ENCODE measurements at places on chromosomes 7 and 10.

DNA sequence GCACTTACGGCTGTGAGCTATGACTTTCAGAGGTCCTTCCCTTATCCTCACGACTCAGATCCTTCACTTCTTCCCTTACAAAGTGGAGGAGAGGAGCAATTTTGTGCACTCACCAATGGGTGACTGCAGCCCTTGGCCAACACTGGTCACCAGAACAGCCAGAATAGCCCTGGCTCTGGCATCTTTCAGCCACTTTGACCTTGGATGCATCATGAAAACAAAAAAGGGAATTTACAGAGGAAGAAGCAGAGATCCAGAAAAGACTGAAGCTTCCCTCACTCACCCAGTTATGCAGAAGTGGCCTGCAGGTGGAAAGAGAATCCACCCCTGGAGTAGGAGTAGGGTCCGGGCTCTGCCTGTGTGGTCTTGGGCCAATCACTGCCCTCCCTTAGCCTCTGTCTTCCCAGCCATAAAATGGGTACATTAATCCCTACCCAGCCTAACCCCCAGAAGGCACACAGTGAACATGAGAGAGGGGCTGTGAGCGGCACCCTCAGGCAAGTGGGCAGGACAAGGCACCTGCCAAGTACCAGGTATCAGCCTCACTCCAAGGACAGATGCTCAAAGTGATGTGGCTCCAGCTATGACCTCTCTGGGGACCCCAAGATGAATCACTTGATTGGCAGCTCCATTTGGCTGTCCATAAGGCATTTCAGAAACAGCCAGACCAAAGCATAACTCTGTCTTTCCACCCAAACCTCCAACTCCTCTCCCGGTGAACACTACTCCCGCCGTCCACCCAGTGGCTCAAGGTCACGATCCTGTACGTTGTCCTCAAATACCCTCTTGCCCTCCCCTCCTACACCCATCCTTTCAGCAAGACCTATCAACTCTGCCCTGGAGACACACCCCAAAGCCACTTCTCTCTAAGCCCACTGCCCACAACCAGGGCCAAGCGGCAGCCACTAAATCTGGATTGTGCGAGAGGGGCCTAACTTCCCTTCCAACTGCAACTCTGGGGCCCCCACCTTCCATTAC lies 129.8 kb upstream of the ZMIZ1 start:
- DNase-seq = no peak

DNA sequence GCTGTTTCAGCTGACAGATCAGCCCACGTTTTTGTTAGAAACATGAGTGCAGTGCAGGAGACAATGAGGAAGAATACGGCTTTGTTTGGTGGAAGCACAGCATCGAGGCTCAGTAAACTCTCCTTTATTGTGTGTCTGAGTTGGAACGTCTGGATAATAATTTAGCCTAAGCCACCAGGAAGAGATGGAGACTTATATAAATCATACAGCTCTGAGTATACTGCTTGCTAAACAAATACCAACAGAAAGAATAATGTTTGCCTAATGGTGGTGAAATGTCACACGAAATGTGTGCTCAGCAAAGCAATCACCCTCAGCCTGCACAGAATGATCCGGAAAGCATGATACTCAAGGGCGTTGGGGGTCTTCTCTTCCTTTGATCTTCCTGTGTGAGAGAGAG lies 664.1 kb upstream of the ADARB2 start:
- no peak for DNase-seq

GRCh38 chr7:55540226-55540858 lies 32.0 kb downstream of the VOPP1 start:
- DNase-seq = no peak

DNA sequence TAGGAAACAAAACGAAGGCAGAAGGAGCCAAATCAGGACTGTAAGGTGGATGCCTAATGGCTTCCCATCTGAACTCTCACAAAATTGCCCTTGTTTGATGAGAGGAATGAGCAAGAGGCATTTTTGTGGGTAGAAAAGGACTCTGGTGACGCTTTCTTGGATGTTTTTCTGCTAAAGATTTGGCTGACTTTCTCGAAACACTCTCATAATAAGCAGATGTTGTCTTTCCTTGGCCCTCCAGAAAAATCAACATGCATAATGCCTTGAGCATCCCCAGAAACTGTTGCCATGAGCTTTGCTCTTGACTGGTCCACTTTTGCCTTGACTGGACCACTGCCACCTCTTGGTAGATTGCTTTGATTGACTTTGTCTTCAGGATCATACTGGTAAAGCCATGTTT lies 13.5 kb downstream of the PTPN12 start:
- DNase-seq = no peak

DNA sequence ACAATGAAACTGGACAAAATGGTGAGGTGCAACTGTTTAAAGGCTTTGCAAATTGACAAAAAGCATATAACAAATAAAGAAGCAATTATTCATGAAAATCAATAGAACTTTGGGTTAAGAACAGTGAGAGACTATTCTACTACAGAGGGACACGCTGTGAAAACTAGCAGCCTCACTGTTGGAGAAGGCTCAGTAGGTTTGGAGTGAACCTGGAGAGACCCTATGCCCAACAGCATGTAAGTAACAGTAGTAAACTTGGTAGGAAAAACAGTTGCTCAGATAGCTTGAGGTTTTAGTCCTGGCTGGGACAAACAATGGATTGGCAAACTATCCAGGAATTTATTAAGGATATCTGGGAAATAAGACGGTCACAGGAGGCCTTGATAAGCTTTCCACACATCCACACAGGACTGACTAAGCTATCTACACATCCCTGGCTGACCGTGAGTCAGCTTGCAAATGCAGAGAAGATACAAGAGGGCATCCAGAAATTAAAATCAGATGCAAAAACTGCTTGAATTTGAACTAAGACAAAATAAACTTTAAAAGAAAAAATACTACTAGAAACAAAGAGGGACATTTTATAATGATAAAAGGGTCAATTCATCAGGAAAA lies 15.9 kb downstream of the FAM149B1 start:
- no peak for DNase-seq

DNA sequence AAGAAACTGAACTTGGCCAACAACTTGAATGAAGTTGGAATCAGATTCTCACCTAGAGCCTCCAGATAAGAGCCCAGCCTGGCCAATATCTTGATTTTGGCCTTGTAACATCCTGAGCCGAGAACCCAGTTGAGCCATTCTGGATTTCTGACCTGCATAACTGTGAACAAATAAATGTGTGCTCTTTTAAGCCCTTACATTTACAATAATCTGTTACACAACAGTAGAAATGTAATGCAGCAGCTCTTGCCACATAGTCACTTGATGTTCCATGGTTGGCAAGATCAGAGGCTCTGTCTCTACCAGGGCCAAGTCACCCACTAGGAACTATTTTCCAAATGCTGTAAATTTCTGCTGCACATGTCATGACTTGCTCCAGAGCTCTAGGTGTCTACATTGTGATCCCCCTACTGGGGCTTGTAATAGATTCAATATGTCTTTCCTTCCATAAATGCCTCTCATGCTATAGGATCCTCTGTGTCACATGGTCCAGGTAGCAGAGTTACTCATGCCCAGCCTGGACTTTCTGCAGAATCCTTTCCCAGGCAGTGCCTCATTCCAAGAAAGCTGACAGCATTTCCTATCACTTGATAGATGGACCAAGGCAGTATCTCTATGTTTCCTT lies 11.4 kb upstream of the RBM20 start:
- no peak for DNase-seq

GRCh38 chr10:52464368-52465124 lies 150.5 kb downstream of the DKK1 start:
- no peak for DNase-seq

DNA sequence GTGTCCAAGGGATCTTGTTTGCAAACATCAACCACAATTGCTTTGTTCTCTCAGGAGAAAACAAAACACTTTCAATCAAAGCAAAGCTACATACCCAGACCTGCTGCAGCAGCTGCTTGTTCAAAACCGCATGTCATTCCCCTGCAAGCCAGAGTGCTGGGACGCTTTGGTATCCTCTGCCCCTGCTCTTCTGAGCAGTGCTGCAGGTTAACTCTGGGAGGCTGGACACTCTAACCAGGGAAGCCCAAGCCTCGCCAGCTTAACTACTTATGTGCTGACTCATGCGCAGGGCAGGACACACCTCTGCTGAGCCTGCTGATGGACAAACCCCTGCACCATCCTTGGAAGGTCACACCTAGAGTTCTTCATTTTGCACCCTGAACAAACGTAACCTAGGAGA lies 28.2 kb upstream of the ASAH2 start:
- no peak for DNase-seq

- no peak for DNase-seq
These were observed 655.6 kb downstream of the LRMDA start for GRCh38 chr10:76086761-76087639.

- DNase-seq = no peak
These were observed 448 bp upstream of the GOLGA7B start for GRCh38 chr10:97849103-97849686.

- DNase-seq = no peak
These were observed 63.6 kb upstream of the TRIM24 start for GRCh38 chr7:138396251-138397070.

GRCh38 chr10:86600296-86600695 lies 54.1 kb upstream of the OPN4 start:
- DNase-seq = no peak

DNA sequence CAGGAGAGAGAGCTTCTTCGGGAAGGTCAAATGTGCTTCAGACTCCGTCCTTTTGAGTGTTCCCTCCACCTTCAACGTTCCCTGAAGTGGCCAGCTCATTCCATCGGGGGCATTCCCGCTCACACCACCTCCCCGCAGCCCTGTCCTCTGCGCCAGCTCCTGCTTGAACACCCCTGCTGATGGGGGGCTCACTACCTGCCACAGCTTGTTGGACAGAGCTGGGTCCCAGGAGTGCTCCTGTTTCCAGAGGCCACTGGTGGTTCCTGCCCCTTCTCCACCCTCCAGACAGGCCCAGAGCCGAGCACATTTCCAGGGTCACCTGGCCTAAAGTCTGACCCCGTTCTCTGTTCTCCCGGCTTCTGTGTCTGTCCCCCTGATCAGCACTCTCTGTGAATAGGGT lies 67.4 kb downstream of the ELFN1 start:
- DNase-seq = no peak

- peak; percentile 2 for DNase-seq
These were observed 236.3 kb upstream of the ANKRD30A start for GRCh38 chr10:36888925-36889573.

GRCh38 chr7:111588065-111588433 lies 25.8 kb upstream of the IMMP2L start:
- DNase-seq = no peak

- no peak for DNase-seq
These were observed 203.1 kb downstream of the CDC14C start for GRCh38 chr7:49127359-49127913.

GRCh38 chr7:13017333-13017857 lies 330.0 kb downstream of the ARL4A start:
- DNase-seq = no peak

GRCh38 chr10:52185256-52185655 lies 128.8 kb upstream of the DKK1 start:
- no peak for DNase-seq

GRCh38 chr7:92135052-92135889 lies 994 bp upstream of the CYP51A1 start:
- DNase-seq = no peak

GRCh38 chr10:71604324-71605018 lies 115.1 kb downstream of the C10orf105 start:
- DNase-seq = no peak

- no peak for DNase-seq
These were observed 20.0 kb upstream of the CRYGN start for GRCh38 chr7:151459726-151460473.

DNA sequence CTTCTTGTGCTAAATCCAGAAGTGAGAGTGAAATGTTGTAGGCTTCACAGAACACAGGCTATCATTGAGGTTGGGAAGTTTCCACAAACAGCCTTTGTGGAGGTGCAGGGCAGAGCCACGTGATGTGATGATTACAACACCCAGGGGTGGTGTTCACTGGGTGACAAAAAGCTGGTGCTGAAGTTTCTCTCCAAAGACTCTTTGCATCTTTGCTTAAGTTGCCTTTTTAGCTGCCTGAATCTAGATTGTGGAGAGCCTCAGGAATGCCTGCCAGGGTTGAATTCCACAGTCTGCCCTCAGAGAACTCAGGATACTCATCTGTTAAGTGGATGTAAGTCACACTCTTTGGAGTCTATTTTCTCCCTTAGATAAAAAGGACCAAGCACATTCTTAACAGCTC lies 56.3 kb downstream of the PLXNA4 start:
- no peak for DNase-seq

DNA sequence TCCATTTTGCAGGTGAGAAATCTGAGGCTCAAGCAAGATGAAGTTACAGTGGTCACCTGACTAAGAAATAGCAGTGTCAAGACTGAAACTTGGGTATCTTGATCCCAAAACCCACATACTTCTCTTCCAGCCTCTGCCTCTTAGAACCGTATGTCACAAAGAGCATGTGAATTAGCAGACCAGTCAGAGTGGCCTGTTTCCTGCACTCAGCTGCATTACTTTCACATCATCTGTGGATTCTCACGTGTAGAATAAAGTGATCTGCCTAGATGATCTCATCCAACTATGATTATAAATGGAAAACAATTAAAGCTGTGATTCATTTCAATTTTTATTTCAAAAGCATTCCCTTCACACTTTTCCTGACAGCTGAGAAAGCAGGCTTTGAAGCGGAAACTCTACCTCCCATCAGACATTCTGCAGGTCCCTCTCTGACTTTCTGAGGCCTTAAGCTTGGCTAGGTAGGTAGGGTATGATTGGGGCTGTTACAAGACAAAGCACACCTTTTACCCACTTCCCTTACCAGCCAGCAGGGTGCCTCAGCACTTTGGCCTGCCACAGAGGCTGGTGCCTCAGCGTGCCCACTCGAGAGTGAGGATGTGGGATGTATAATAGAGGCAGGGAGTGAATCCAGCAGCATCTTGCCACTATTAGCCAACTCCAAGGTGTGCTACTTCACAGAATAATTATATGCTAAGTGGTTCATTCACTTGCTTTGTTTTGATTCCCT lies 70.2 kb upstream of the PDE1C start:
- no peak for DNase-seq

DNA sequence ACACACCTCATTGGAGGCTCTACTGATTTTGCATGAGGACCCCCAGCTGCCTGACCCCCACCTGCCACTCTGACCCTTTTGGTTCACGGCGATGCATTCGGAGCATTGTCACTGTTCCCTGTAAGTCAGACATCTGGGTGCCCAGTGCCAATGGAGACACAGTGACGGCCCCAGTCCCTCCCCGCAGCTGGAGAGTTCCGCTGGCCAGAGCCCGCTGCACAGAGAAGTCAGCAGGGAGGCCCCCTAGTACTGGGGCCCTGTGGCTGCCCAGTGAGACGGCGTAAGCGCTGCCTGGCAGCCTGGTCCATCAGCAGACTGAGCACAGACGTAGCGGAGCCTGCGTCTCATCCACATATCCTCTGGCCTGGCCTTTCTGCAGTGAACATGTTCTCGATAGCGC lies 77.5 kb downstream of the NKX6-2 start:
- no peak for DNase-seq

Data from central memory CD4-positive, alpha-beta T cell (primary cell).